ENCODE measurements at places on chromosomes 12 and 14.
A peak's percentile ranks its signal among the peaks of the same experiment; 100 is the strongest.

- DNase-seq, result no peak
Observed at GRCh38 chr14:104037903-104038302, 47.6 kb upstream of the ASPG start.

GRCh38 chr12:53014709-53015108 lies 8.5 kb downstream of the EIF4B start:
- no peak for DNase-seq

- DNase-seq, result no peak
Observed at GRCh38 chr12:15800278-15800677, 11.1 kb upstream of the EPS8 start.

- no peak for DNase-seq
Observed at GRCh38 chr14:60652674-60653651, 3.7 kb upstream of the SIX1 start.

GRCh38 chr14:85564841-85565527 lies 35.0 kb downstream of the FLRT2 start:
- no peak for DNase-seq

DNA sequence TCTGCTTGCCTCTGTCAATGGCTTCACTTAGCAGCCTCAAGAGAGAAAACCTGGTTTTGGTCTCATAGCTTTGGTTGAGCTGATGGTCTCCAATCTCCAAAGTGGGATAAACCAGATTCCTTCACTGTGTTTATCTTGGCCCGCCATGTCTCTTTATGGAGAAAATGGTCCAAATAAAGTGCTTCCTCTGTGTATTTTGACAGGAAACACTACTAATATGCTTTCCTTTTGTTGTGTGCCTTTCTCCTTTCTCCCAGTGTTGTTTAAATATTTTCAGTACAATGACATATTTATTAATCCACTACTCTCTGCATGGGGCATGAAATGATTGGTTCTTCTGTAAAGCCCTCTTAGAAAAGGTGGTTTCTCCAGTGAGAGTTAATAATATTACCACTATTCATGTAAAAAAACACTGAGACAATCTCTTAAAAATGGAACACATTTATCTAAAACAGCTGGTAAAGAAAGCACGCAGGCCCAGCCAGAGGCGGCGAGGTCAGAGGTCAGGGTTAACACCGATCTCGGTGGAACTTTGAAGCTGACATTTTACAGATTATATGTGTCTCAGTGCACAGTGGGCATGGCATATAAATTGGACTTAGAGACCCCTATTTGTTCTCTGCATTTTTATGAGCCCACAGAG lies 24.2 kb downstream of the TMEM30B start:
- no peak for DNase-seq

DNA sequence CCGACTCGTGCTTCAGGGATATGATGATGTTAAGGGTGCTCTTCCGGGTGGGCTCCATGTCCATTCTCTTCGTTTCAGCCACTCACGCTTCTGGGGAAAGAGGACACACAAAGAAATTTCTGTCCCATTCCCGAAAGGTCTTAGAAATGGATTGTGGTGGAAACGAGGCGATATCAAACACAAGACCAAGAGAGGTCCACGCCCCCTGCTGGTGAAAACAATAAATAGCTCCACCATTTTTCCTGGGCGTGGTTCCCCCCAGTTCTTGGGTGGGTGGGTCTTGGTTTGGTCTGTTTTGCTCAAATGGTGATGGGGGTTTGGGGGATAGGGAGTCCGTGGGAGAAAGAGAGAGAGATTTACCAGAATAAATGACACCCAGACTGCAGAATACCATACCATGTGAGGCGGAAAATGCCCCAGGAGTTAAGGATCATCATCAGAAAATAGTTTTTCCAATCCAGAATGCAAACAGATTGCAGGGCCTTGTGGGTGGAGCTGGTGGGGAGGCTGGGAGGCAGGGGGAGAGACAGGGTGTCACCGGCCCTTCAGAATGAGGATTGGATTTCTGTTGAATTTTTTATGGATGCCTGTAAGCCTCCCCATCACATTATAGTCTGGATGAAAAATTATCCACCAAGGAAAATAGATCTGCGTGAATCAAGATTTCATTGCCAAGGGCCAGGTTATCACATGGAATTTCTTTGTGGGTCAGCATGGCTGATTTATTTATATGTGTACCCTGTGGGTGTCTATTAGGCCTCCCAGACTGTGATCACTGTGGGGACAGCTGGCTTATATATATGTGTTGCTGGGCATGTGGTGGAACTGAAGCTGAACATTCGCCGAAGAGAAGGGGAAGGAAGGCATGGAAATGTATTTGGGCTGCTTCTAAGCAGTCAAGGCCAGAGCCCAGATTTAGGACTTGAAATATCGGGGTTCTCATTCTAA lies 55.8 kb downstream of the SRRM4 start:
- DNase-seq, result peak; percentile 20

DNA sequence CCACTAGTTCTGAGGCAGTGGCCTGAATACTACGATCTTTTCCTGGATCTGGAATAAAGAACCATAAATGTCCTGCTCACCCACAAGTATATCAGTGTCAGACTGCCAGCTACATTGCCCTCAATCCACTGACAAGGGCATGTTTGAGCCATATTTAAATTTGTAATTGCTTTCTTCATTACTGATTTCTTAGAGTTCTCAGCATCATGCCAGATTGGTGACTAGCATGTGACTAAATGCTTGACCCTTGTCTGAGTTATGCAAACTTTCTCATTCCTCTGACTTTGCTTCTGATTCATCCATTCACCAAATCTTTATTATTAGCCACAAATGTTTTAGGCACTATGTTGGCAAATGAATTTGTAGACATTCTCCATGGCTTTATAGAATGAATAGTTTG lies 143.6 kb upstream of the SLC16A7 start:
- DNase-seq, result no peak

GRCh38 chr12:4289231-4289878 lies 15.8 kb downstream of the CCND2 start:
- no peak for DNase-seq

- no peak for DNase-seq
Observed at GRCh38 chr12:32585680-32586079, 93.4 kb upstream of the DNM1L start.

- DNase-seq, result no peak
Observed at GRCh38 chr12:92338671-92339070, 193.0 kb upstream of the BTG1 start.

DNA sequence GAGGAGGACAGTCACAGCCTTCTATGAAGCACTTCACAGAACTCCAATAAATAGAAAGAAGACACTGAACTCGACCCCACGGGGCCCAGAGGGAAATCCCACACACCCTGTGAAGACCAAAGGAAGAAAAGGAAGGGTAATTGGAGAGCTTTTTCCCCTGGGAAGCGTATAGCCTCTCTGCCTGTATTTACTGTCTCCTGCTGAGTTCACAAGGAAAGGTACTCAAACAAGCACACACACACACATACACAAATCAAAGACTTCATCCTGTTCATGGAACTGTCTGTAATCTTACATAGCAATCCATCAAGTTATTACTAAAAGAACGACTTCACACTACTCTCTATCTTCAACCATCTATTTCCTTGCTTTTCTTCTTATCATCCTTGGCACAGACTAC lies 15.3 kb downstream of the FOXN3 start:
- DNase-seq, result no peak

DNA sequence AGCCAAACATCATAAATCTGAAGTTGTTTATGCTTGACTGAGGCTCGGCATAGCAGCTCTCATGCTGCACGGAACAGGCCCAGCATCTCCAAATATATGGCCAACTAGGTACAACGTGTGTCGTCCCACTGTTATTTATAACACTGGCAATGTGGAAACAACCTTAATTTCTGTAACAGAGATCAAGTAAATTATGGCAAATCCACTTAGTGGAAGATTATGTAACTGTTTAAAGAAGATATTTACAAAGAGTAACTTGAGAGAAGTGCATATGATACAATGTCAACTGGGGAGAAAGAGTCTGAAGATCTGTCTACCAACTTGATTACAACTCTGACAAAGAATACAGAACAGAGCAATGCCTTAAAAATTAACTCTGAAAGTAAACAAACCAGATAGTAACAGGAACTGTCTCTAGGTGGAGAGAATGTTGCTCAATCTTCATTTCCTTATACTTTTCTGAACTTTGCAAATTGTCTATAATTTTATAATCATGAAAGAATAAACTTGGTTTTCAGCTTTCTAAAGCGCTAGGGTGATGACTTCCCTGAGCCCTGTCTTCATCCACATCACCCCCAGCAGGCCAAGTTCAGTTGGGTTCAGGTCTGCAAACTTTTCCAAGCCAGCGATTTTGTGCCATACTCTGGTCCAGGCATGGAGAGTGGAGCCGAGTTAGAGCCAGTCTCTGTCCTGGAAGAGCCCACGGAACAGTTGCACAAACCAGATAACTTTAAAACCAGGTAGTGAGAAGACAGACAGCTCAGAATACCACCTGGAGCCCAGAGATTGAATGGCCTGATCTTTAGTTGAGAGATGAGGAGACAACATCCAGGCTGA lies 44.3 kb upstream of the BDKRB2 start:
- no peak for DNase-seq

DNA sequence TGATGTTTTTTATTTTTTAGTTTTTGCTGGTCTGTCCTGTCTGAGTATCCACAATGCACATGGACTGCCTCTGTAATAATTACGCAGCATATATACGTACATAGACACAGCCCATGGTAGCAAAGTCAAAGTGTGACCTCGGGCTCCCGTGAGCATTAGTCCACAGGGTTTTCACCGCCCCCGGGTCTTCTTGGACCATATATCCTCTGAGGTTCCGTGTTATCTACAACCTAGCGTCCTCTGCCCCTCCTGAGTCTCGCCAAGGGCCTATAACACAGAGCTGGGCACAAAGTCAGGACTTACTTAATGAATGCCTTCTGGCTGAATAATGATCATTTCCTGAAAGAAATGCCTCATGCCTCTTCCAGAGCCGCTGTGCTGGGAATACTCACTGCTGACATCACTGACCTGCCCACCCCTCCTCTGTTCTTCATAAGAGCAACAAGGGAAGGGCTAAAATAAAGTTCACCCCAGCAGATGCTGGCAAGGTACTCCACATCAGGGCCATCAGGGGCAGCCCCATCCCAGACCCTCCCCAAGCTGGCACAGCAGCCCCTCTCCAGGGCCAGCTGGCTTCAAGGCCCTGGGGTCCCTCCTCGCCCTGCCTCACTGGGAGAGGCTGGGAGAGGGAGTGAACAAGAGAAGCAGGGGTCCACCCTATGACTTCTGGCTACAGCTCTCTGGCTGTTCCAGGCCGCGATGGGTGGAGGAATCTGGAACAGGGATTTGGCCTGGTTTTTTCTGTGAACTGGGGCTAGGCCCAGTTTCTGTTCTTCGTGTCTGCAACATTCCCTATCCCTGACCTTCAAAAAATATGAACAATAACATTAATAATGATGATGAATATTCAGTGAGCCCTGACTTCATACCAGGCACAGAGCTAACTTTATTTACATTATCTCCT lies 7.9 kb downstream of the HDAC7 start:
- DNase-seq, result no peak

GRCh38 chr12:93741659-93742109 lies 64.5 kb downstream of the CRADD start:
- no peak for DNase-seq

- no peak for DNase-seq
Observed at GRCh38 chr12:106480251-106480650, 102.6 kb upstream of the RFX4 start.

DNA sequence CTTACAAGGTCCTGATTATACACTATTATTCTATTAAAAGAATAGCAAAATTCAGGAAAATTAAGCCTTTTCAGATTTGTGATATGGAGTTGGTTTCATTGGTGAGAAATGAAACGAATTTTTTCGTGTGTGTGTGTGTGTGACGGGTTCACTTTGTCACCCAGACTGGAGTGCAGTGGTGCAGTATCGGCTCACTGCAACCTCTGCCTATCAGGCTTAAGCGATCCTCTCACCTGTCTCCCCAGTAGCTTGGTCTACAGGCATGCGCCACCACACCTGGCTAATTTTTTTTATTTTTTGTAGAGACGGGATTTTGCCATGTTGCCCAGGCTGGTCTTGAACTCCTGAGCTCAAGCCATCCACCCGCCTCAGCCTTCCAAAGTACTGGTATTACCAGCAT lies 9.7 kb downstream of the PCBP2 start:
- DNase-seq, result no peak

- DNase-seq, result no peak
Observed at GRCh38 chr14:26935733-26936132, 337.9 kb upstream of the NOVA1 start.

DNA sequence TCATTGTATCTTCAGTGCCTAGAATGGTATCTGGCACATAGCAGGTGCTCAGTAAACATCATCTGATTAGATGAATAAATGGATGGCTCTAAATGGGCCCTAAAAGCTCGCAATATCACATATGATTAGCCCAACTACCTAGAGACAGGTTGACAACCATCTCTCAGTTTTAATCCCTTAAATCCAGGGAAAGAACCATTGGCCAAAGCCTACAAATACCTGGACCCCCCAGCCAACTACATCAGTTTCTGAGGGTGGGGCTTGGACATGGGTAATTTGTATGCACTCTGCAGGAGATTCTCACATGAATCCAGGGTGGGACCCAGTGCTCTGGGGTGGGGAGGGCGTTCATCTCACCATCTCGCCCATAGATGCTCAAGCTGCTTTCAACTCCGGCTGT lies 4.8 kb upstream of the DTX1 start:
- DNase-seq, result no peak

DNA sequence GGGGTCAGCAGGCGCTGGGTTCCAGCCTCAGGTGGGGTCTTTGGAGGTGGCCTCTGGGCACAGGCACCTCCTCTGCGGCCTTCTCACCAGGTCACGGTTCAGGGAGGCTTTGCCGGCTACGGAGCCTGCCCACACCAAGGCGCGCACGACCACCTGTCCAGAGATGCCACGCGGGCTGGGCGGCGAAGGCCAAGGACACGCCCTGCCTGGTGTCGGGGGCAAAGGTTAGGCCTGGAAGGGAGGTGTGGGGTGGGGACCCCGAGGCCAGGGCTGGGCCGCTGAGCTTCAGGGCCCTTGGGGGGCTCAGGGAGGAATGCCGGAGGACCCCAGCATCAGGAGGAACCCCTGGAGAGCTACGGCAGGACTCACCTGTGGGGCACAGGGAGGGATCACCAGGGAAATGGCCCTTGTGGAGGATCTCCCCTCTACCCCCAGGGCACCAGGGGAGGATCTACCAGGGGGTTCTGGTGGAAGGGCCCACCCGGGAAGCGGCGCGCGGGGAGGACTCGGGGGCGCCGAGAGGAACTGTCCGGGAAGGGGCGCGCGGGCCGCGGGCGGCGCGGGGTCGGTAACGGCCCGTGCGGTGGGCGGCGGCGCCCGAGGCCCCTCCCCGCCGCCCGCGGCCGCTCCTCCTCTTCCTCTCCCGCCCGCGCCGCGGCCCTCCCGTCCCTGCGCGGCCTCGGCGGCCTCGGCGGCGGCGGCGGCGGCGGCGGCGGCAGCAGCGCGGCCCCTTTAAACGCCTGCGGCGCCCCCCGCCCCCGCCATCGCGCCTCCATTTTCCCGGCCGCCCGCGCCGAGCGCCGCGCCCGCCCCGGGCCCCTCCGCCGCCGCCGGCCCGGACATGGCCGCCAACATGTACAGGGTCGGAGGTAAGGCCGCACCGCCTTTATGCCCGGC lies at the start of gene MTA1:
TSS of gene MTA1 (plus strand) at position 633 of the 897 bp plus-strand sequence. CDS start at position 842, 209 bp downstream.
- DNase-seq, result no peak

- no peak for DNase-seq
Observed at GRCh38 chr12:29216797-29217575, 67.9 kb downstream of the FAR2 start.

Data from Jurkat, Clone E6-1 (cell line).